NCI-H460 (cell line): ENCODE measurements at places on chromosomes 2 and 18.

DNA sequence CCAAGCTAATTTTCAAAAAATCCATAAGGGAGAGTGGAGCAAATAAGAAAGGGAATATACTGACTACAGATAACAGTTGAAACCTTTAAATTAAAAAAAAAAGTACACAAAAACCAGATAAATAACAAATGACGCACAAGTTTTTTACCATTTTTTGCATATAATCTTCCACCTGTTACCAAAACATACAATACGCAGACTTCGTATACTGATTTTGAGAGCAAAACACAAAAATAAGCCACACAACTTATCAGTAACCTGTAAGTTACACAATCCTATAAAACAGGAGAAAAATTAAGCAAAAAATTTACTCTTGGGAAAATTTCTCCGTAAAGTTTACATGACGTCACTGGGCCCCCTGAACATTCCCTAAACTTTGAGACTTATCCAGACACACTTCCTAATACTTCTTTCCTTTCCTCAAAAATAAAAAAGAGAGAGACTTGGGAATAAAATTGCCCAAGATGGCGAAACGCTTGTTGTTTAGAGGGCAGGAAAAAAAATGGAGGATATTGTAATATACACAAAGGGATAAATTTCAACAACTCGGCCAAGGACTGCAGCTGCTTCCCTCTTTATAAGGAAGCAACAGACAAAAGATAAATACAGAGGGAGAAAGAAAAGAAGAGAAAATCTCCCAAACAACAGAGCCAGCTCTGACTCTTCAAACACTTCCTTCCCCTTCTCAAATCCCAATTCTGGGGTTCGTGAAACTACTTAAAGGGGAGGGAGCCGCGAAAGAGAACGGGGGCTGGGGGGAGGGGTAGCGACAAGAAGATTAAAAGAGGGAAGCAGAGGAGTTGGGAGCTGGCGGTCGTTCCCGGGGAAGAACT is 1.6 kb downstream of the BAZ2B start:
- no peak for DNase-seq

DNA sequence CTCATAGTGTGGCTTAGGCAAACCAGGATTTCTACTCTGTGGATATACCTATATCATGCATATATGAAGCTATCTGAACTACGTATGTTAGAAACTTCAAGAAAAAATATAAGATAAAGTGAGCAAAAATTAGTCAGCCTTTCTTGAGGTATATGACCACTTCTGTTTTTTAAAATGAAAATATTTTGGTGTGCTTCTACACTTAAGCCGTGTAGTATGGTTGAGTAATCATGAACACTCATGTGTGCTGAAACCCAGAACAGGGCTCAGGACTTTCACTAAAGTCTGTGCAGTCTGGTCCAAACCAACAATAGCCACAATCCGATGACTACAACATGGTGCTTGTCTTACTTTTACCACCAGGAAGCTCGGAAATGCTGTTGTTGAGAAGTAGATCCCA is 48.9 kb upstream of the TMEM177 start:
- DNase-seq, result no peak

- no peak for DNase-seq
Observed at GRCh38 chr2:216257089-216257488, 115.2 kb downstream of the MARCHF4 start.

DNA sequence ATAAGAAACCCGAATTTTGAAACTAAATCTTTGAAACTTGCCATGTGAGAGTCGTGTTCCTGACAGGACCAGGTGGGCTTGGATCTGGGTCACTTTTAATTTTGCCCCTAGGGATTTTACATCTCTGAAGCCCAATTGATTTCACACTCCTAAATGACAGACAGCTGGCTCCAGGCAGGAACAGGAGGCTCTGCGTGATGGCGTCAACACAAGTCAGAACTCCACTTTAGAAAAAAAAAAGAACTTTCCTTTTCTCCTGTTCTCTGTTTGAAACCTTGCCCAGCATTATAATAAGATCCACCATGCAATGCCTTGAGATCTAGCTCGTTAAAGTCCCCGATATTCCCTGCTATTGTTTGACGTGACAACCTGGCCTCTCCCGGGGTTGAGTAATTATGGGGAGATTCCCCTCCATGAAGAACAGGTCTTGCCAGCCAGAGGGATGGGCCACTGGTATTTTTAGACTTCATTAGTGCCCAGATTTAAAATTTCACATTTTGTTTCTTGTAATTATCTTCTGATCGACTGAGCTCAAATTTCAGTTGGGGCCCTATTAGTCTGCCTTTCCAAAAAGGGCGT is 260.3 kb downstream of the KLHL29 start:
- DNase-seq, result no peak

- no peak for DNase-seq
Observed at GRCh38 chr2:241257419-241258032, 57.9 kb downstream of the HDLBP start.

GRCh38 chr2:193837111-193837738 is 1642.5 kb upstream of the TMEFF2 start:
- DNase-seq, result peak; percentile 25

- DNase-seq, result no peak
Observed at GRCh38 chr2:155357172-155357571, 658.7 kb downstream of the KCNJ3 start.

DNA sequence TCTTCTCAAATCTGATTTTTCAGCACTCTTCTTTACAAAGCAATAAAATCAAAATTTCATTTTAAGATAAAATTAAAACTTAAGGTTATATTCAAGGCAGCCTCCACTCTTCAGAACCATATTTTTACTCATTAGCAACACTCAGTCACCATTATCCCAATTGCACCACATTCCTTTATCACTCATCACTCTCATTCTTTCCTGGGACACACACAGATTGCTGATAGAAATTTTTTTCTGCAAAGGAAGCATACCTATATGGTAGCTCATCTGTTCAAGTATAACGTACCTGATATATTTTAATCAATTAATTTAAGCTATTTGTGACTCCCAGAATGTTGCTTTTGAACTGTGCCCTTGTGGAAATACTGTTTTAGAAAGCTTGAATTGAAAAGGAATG is 1559.3 kb upstream of the ZEB2 start:
- no peak for DNase-seq

DNA sequence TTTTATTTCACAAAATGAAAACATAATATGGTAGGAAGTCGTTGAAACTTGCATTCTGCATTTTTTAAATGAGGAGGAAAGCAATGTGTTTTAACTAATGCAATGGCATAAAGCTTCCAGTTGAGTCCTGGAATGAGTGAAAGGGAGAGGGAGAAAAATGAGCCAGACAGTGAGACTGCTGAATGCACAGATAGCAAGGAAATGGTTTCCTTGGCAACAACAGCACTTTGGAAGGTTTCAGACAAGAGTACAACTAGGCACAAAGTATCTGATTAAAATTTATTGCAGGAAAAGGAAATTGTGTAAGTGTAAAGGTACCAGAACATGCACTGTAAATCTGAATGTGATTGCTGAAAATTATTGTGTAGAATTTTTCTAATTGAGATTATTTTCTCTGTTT is 320.1 kb upstream of the KYNU start:
- no peak for DNase-seq

DNA sequence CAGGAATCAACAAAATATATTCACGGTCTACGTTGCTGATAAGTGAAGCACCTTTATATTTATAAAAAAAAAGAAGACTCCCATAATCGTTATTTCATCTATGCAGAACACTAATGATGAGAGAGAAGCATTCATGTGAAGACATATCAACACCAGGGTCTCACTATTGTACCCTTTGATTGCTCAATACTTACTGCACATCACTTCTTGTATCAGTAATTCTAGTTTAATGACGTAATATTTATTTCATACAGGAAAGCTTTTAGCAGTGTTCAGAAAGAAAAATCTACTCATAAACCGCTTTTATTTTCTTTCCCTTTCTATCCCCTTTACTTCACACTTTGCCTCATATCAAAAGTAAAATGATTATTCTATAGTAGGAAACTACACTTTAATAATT is 30.7 kb downstream of the CCDC141 start:
- no peak for DNase-seq

DNA sequence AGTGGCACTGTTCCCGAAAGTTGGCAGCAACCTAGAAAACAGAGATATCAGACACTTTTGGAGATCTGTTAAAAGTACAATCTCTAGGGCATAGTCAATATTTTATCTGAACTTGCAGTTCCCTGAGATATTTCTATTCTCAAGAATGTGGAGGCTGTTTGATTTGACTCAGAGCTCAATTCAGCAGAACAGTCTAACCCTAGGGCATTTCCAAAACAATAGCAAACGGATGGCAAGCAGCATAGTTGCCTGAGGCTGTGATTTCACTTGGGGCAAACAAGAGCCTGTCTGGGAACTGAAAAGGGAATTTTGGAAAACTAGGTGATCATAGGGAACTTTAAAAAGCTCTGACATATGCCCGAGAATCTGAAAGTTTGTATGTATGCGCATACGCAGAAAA is 772.8 kb upstream of the LRRTM1 start:
- peak; percentile 0 for DNase-seq

DNA sequence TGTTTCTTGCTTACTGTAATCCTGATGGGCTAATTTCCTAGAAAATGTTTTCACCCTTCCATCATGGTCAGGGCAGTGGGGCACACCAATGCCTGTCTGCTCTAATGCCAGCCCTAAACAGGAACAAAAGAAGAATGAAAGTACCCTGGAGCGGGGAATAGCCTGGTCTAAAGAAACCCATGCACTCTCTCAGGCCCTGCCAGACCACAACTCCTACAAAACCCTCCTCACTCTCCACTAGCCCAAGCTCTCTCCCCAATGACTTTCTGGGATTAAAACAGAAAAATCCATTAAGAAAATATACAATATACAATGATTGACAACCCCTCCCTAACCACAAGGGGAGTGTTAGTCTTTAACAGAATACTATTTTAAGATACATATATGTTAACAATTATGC is 67.6 kb downstream of the AAK1 start:
- DNase-seq, result no peak

GRCh38 chr2:223762853-223763252 is 74.5 kb downstream of the AP1S3 start:
- DNase-seq, result no peak

DNA sequence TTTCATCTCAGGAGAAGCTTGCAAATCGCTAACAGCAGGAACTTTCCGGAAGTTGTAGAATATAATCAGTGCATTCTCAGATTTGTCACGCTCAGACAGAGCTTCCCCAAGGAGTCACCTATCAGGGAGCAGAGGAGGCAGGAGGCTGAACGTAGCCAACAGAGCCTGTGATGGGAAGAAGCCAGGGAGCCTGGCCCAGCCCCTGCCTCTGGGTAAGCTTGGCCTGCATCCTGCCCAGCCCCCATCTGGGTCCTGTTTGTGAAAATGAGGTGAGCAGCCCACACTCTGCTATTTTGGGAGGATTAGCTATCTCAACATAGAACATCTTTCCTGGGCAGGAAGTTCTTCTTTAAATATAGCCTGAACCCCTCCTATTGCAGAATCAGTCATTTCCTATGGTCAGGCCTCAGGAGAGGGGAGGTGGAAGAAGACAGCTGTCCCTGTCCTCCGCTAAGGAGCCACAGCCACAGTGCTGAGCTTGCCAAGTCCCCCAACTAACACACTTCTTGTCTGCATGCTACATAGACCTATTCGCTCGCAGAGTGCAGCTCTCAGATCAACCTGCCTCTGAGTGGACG is 19.2 kb upstream of the PKDCC start:
- no peak for DNase-seq

GRCh38 chr2:178478439-178479274 is at the start of gene FKBP7:
FKBP7 (minus strand) TSS chr2:178478600; CDS start chr2:178478499, 101 bp downstream.
- DNase-seq, result peak; percentile 77

DNA sequence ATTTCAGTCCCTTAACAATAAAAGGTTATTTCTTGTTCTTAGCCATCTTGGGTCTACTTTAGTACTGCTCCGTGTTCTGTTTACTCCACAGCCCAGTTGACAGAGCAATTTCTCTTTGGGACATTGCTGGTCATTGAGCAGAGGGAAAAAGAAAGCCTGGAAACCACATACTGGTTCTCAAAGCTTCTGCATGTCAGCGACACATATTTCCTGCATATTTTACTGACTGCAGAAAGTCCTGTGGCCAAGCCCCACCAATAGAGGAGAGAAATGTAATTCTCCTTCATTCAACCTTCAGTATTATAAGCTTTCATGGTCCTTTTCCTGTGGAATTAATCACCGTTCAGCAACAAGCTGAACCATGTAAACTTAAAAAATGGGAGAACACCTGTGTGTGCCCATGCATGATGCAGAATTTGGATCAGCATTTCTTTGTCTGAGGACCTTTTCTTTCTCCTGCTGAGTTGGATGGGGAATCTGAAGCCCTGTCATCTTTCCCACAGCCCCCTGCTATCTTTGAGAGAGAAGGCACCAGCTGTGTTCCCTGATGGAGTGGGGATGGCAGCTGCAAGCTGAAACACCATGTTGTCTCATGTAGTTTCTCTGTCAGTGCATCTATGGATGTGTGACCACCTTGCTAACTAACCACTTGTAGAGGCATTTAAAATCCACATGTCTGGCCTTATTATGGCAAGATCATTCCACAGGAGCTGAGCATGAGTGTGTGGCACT is 431.6 kb downstream of the MEIS1 start:
- no peak for DNase-seq

GRCh38 chr2:76567478-76567877 is 856.8 kb upstream of the GCFC2 start:
- DNase-seq, result no peak

- DNase-seq, result no peak
Observed at GRCh38 chr18:56475250-56475649, 163.1 kb downstream of the TXNL1 start.

DNA sequence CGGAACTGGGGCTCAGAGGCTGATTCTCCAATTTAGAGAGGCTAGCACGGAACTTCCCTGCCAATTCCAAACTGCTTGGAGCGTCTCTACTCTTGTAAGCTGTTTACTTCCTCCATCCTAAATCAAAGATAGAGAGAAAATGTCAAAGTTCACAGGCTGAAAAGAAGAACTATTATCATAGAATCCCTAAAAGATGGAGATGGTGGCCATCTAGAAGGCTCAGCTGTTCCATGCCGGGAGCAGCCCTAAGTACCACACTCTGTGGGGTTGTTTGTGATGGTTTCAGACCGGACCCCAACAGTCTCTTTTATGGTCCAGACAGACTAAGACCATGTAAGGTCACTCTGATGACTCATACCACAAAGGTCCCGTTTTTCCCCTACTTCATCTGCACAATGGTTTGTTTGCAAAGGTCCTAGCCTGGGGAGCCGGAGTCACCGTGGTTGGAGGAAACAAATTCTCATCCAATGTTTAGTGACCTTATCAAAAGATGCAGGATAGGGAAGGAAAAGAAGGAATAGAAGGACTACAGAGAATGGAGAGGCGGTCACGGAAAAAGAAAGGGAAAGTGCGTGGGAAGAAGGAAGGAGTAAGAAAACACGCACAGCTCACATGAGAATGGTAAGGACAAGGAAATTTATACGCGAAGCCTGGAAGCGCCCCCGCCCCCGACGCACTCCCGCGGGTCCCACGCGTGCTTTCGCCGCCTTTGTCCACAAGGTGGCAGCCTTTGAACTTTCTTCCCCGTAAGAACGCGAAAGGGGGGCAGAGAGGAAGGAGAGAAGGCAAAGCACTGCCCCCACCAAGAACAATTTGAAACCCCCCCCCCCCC is 453 bp upstream of the ANTXR1 start:
- peak; percentile 79 for DNase-seq
